NCI-H2081 (cell line): ENCODE measurements at places on chromosomes 16 and 17.

DNA sequence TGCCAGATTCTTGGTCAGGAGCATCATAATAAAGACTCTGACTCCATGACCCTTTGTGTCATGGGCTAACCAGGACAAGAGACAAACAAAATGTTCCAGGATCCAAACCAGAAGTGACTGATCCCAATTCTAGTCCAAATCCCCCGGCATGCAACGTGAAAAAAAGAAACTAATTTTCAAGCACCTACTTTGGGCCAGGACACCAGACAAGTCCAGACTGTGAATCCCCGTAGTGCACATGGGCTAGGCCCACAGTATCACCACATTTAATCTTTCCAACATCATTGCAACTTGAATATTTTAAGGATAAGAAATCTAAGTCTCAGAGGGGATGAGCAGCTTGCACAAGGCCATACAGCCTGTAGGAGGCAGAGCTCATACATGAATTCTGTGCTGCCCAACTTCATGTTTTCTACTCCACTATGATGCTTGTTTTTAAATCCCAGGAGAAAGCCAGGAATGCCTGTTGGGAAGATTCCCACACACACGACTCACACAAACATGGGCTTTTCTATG is 365.7 kb downstream of the NPIPA8 start:
- no peak for DNase-seq

DNA sequence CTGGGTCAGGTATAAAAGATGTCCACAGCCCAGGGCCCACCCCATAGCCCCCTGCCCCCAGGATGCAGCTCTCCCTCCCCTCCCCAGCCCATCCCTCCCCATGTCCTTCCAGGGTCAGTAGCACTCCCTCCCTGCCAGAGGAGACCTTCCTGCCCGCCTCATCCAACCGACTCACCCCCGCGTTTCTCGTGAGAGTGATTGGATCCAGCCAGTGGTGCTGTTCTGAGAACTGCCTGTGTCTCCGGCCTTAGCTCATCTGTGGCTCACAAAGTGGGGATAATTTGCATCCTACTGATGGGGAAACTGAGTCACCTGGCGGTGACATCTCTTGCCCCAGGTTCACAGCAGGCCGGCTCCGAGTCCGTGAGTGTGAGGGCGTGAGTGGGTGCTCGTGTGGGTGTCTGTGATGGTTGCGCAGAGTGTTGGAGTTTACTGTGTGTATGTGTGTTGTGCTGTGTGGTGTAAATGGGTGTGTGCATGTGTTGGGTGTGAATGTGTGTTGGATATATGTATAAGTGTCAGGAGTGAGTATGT is 90.7 kb upstream of the GSE1 start:
- DNase-seq: no peak

DNA sequence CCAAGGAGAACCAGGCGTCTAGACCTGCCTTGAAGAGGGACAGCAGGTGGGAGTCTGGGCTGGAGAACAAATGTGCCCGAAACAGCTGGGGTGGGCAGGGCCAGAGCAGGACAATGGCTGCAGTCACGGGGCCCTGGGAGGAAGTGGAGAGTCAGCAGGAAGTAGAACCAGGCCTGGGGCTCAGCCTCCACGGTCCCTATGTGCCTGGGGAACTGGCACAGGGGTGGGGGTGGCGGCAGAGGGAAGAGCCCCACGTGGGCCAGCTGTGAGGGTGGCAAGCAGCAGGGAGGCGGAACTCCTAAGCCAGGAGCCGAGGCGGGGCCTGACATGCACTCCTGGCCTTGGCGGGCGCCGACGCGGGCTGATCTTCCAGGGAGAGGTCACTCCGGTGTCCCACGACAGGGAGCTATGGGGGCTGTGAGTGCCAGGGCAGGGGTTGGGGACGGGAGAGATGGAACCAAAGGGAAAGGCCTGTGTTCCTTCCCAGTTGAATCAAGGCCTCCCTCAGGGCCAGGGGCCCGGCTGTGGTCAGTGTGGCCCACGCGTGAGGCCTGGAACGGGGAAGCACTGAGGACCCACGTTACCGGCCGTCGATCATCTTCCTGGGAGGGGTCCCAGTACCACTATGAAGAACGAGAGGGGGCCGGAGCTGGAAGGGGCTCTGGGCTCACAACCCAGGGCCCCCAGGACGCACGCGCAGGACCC is 42.7 kb downstream of the TIMM22 start:
- no peak for DNase-seq

DNA sequence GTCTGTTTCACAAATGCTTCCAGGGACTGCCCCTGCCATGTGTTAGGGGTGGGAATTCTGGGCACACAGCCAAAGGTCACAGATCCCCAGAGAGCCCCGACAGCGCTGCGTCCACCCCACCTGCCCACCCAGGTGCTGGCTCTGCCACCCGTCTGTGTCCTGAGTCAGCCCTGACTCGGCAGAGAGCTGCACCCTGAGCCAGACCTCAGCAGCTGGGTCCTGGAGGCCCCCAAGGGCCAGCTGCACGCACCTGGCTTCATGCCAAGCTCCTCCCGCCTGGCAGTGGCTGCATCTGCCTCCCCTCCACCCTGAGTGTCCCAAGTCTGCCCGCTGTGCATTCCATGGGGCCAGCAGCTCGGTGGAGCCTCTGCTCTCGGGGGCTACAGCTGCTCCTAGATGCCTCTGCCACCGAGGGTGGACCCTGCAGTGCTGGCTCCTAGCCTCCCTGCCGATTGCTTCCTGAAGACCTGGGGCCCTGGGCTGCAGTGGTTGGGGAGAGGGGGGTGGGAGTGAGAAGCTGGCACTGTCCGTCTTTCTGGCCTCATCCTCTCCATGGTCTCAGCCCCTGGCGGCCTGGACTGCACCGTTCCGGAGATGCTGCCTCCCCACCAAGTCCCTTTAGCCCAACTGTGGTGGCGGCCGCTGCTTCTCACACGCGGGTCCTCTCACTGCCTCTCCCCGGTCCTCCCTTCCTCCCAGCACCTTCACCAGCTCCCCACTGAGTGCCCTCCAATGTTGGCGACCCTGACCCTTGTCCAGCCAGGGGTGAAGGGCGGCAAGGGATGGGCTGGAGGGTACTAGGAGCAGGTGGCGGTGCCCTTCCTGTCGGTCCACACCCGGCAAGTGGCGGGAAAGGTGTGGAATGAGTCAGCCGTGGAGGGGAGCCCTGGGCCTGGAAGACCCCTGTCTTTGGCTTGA is 3.0 kb downstream of the SECTM1 start:
- DNase-seq: peak; percentile 95

DNA sequence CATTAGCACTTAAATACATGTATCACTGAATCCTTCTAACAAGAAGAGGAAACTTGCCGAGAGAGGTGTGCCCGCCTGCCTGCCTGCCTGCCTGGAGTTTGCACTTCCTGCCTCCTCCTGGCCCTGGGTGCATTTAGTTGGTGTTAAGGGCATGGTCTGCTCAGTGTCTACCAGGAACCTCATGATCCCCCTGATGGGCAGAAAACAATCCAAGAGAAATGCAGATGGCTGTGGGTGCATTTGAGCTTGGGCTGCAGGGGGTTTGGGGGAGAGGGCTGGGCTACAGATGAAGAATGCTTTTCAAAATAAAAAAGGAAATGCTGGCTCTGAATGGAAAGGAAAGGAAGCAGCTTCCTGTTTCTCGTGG is 10.1 kb downstream of the KSR1 start:
- no peak for DNase-seq

GRCh38 chr17:34227707-34228106 is 27.4 kb upstream of the CCL2 start:
- no peak for DNase-seq

DNA sequence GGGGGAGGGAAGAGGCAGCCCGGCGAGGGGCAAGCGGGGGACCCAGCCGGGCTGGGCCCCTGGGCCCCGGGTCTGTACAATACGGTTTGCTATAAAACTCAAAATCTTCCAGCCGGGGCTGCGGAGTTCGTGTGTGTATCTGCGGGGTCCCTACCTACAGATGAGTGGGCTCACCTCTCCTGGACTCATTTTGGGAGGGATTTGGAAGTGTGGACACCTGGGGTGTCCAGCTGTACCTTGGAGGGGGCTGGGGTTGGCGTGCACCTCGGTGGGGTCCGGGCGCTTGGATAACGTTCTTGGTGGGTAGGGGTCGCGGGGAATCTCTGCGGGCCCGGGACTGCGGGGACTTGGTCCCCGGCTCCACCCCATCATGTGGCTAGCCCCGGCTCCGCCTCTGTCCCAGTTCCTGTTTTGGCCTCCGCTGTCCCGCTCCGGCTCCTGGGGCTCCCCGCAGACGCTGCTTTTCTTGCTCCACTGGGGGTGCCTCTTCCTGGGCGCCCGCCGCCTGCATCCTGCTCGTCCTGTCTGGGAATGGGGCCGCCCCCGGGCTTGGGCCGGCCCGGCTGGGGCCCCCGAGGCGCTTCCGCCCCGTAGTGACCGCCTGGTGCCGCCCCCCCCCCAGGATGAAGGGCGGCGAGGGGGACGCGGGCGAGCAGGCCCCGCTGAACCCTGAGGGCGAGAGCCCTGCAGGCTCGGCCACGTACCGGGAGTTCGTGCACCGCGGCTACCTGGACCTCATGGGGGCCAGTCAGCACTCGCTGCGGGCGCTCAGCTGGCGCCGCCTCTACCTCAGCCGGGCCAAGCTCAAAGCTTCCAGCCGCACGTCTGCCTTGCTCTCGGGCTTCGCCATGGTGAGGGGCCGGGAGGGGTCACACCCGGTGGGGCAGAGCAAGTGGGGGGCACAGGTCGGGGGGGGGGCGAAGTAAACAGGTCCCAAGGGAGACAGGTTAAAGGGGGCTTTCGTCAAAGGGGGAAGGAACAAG is at the start of gene ORAI3:
Gene ORAI3 (plus strand): TSS at position 402 of the 983 bp plus-strand sequence. CDS start 222 bp downstream, at position 624.
- no peak for DNase-seq

DNA sequence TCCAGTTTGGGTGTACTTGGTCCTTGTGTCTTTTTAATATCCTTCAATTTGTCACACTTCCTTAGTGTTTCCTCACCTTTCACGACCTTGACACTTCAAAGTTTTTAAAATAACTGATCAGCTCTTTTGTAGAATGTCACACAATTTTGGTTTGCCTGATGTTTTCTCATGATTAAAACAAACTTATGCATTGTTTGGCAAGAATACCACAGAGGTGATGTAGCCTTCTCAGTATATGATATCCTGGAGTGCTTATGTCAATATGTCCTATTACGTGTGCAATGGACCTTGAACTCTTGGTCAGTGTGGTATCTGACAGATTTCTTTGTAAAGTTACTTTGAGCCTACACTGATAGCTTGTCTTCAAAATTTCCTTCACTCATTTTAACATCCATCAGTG is 297.4 kb downstream of the CNTNAP4 start:
- DNase-seq: no peak

DNA sequence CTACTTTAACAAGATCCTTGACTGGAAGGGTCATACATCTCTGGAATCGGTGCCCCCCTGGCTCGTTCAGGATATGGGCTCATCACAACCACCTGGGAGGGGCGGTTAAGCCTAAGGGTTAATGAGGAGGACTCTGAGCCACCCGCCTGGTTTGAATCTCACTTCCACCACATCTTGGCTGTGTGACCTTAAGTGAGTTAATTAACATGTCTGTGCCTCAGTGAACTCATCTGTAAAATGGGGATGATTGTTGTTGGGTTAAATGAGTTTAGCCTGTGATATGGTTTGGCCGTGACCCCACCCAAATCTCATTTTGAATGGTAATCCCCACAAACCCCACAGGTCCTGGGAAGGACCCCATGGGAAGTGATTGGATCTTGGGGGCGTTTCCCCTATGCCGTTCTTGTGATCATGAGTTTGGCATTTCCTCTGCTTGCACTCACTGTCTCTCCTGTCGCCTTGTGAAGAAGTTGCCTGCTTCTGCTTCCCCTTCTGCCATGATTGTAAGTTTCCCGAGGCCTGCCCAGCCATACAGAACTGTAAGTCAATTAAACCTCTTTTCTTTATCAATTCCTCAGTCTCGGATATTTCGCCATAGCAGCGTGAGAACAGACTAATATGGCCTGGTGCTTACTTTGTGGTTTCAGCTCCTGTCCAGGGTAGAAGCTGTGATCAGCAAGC is 214.0 kb upstream of the CIBAR2 start:
- DNase-seq: no peak

GRCh38 chr17:17141860-17142552 is 64.1 kb downstream of the PLD6 start:
- no peak for DNase-seq

GRCh38 chr17:72192800-72193192 is 72.0 kb downstream of the SOX9 start:
- DNase-seq: no peak

GRCh38 chr17:77427391-77427991 is 286.7 kb downstream of the SEC14L1 start:
- DNase-seq: no peak

GRCh38 chr16:73053364-73054124 is 5.6 kb upstream of the ZFHX3 start:
- peak; percentile 54 for DNase-seq

GRCh38 chr17:57102122-57102521 is 17.1 kb downstream of the AKAP1 start:
- DNase-seq: no peak

- DNase-seq: no peak
Measured at GRCh38 chr16:56823081-56823733, 41.8 kb upstream of the SLC12A3 start.

DNA sequence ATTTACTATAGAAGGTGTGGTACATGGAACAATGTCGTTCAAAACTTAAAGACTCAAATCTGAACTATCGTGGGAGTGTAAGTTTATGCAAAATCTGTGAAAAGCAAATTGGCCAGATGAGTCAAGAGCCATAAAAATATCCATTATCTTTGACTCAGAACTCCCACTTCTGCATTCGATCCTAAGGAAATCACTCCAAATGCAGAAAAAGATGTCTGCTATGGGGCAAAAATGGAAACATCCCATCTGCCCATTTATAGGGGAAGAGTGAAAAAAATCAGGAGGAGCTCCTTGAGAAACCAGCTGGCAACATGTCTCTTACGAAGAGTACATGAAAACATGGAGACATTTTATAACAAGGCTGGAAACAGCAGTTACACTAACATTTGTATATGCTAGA is 43.6 kb upstream of the CCDC182 start:
- DNase-seq: no peak

- peak; percentile 5 for DNase-seq
Measured at GRCh38 chr16:86575754-86576557, 2.4 kb upstream of the FOXL1 start.

- DNase-seq: no peak
Measured at GRCh38 chr16:12518241-12519175, 285.2 kb downstream of the CPPED1 start.
